ENCODE measurements at places on chromosomes 16 and 17.

DNA sequence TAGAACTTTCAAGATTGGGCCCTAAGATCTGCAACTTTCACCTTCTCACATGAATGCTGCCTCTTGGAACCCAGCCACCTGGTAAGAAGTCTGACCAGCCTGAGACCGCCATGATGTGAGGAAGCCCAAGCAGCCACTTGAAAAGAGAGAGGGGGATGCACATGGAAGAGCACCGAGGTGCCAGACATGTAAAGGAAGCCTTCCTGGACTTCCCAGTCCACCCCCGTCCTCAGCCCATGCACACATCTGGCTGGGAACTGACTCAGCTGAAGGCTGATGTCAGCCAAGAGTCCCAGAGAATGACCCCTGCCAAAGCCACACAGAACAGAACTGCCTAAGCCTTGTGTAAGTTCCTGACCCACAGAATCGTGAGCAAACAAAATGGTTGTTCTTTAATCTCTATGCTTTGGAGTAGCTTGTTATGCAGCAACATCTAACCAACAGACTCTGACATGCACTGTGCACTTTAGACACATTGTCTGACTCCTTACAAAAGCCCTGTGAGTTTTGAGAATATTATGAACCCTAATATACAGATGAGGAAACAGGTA lies 86.7 kb downstream of the RMI2 start:
- no peak for DNase-seq

DNA sequence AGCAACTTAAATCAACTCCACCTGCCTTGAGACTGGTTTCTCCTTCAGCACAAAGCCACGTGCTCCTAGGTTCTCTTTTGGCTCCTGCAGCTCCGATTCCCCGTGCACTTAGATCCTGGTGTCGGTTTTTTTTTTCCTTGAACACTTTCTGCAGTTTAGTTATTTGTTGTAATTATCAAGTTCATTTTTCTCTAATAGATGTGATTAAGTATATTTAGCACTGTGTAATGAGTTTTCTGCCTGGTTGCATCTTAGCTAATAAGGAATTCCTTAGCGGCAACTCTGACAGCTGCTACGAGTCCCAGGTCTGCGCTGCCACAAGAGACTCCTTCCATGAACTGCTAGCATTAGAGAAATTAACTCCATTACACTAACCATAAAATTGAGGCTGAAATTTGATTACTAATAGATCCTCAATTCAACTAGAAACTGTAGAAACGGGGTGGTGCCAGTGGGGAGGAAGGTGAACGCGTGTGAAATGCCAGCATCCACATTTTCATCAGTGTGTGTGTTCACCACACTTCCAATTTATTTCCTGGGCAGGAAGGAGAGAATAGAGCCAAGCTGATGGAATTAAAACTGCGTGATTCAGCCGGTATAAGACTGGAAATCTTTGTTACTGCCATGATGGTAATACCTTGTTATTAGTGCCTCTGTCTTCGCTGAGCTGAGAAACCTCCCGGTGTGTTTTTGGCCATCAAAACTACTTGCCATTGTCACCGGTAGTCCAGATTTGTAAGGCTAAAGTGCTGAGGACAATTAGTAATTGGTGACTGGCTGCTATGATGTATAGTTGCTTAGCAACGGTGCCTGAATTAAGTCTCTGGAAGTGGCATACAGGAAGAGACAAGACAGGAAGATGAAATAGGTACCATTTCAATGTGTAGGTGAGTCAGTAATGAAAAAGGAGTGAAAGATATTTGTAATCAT lies 232.4 kb downstream of the IRX3 start:
- no peak for DNase-seq

DNA sequence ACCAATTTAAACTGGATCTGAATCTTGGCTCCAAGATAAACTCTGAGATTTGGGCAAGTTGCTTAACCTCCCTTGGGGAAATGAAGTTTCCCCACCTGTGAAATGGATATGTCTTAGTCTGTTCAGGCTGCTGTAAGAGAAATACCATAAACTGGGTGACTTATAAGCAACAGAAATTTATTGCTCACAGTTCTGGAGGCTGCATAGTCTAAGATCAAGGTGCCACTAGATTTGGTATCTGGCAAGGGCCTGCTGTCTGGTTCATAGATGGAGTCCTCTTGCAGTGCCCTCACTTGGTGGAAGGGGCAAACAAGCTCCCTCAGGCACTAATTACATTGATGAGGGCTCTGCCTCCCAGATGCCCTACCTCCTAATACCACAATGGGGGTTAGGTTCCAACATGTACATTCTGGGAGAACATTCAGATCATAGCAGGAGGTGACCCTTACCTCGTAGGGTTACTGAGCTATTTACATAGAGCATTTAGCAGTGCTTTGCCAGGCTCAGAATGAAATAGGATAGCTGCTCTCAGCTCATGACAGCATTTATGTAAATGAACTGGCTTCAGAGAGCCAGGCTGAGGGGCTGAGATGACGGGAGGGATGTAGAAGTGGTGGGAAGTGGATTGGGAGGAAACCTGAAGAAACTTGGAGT lies 83.9 kb downstream of the SPECC1 start:
- DNase-seq: no peak

GRCh38 chr16:60815033-60815432 lies 1221.2 kb downstream of the CDH8 start:
- no peak for DNase-seq

GRCh38 chr16:59238246-59238645 lies 504.1 kb upstream of the GOT2 start:
- DNase-seq: no peak

DNA sequence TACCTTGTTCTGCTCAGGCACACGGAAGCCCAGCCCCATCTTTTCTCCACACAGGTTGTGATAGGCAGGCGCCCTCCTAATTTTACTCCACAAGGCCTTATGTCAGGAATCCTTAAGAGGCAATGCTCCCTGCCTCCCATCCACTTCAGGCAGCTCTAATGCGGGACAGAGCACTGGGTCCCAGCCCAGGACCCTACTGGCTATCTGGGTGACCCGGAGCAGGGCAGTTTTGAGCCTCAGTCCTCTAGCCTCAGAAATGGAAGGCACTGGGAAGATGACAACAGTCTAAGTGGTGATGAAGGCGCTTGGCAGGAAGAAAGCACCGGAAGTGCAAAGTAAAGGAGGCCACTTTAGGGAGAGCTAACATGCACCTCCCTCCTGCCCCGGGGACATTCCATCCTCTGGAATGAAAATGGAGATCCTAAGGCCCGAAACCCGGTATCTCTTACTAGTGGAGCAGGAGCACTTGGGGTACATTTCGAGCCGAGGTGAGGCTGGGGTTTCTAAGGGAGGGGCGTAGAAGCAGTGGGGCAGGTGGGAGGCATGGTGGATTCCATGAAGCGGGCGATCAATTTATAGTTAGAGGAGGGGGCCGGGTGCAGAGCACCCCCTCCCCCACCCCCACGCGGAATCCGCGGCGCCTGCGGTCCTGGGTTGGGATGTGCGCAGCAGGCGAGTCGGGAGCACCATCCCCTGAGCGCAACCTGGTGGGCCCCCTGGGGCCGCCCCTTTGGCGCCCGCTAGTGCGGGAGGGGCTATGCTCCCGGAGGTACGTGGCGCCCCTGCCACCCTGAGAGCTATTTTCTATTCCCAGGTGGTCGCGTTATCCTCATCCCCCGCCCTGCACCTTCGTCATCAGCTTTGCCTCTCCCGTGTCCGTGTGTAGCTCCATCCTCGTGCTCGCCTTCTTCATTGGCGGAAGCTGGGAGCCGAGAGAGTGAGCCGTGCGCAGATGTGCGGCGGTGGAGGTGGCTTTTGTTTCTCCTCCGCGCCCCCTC lies 4.9 kb downstream of the MT1F start:
- DNase-seq: no peak

DNA sequence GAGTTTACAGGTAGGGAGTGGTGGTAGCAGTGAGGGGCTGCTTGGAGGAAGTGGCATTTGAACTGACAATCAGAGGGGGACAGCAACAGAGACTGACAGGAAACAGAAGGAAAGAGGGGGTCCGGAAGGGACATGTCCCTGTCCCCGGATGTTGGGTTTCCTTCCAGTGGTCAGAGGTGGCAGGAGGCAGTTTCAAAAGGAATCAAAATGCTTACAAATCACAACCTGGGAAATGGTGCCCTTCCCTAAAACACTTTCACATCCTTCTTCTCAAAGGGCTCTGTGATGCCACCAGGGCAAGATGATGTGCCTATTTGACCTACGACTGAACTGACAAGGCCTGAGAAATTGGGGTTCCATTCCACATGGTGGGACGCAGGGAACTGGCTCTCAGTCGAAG lies 19.7 kb downstream of the ADGRG1 start:
- DNase-seq: no peak

DNA sequence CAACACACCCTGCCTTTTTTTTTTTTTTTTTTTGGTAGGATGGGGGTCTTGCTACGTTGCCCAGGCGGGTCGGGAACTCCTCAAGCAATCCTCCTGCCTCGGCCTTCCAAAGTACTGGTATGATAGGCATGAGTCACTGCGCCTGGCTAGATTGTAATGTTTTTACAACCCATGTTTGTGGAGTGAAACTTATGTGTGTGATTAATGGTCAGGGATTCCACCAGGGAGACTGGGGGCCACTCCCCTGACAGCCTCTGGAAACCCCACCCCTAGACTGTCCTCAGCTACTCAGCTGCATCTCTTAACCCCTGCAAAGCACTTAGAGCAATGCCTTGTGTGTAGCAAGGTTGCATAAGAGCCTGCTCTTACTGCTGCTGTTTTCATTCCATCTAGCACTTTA lies 220.5 kb downstream of the PARN start:
- no peak for DNase-seq

GRCh38 chr17:333626-334396 lies 18.8 kb downstream of the RPH3AL start:
- DNase-seq: no peak

- DNase-seq: no peak
These were observed 28.2 kb upstream of the KPNB1 start for GRCh38 chr17:47621293-47622179.

GRCh38 chr16:73713251-73713650 lies 583.4 kb upstream of the PSMD7 start:
- no peak for DNase-seq

DNA sequence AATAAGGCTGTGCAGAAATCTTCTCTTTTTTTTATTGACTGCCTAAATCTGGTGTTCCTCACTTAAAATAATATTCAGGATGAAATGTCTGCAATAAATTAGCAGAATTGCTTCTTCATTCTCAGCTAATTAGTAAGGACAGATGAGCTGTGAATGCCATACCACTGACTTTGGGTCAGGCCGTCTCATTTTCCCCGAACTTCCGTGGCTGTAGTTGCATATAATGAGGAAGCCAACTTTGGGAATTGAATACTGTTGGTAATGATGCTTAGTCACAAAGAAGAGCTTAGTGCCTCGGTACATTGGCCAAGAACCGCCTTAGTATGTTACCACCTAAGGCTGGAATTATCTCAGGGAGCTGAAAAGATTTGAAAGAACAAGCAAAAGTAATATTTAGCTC lies 47.6 kb downstream of the NUP93 start:
- DNase-seq: no peak

Data from activated T-cell treated with anti-CD3 and anti-CD28 coated beads, Interleukin-2, amount 50 U/mL, for 4 hours (primary cell).